ENCODE measurements at places on chromosomes 6 and 20. TPM values are rescaled to one million over a fixed set of nuclear protein-coding genes. Genes with fewer than 3 reads are reported as not detected.

CST4 gene
- not detected for total RNA-seq

EDN1 gene
- total RNA-seq, result 0.14 TPM

DNA sequence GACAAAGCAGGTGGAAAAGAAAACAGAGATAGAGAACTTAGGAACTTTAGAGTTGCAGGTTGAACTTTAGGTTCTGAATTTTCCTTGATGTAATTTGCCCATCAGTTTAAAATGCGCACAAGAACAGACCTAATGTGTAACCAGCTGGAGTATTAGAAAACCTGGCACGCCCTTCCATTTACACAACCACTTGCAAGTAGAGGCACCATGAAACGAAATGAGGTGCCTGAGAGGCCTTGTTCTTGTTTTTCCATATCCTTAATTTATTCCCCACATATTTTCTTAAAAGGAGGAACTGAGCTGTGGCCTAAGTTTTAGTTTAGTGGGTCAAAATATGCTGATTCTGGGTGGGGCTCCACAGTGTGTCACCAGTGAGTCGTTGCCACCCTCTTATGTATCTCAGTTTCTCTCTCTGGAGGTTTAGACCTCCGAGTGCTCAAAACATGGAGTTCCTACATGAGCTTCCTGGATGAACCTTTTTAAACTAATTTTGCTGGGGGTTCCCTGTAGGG, 17.2 kb upstream of the IL22RA2 start:
- no peak for DNase-seq
- H3K4me1 ChIP-seq, result no peaks in the 10 kb centered on the region
- no peak overlapping the region for H3K4me3 ChIP-seq
- no peaks in the 10 kb centered on the region for H3K27me3 ChIP-seq
- H3K27ac ChIP-seq, result no peak overlapping the region

DNA sequence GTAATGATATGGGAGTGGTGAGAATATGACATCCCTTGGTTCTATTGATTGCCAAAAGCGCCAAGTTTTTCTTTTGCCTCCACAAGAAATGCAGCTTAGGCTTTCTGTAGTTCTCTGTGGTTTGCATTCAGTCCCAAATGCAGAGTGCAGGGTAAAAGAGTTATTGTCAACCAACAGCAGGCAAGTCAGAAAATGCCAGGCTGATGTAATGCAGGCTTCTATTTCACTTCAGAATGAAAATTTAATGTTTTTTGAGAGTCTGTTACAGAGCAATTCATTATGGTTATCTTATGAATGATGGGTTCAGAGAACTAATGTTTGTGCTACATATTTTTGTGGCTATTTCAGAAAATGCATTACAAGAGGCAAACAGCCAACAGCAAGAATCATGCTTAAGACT, 293.5 kb downstream of the CENPW start:
- no peaks in the 10 kb centered on the region for H3K36me3 ChIP-seq
- no peaks in the 10 kb centered on the region for H3K27me3 ChIP-seq
- H3K4me1 ChIP-seq, result no peaks in the 10 kb centered on the region
- no peak overlapping the region for H3K27ac ChIP-seq

DNA sequence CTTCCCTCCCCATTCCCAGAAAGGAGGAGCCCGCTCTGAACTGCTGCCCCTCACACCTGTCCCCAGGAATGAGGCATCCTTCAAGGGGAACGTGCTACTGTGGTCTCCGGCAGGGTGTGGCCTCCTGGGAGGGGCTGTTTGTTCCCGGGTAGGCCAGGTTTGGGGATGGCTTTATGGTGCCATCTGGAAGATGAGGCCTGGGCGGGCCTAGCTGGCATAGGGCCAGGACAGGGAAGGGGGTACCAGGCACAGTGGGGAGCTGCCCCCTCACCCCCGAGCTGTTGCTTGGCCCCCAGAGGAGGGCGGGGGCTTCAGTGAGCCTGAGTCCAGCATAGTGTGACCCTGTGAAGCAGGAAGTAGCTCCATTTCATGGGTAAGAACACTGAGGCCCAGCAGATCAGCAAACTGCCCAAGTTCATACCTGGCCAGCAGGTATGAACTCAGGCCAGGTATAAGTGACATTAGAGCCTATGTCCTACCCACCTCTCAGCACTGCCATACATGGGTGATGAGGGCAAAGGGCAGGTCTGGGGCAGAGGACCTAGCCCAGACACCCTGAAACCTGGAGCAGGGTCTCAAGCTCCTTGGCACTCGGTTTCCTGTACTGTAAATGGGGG, 17.5 kb upstream of the SPDEF start:
- DNase-seq, result no peak
- H3K36me3 ChIP-seq, result no peaks in the 10 kb centered on the region
- no peaks in the 10 kb centered on the region for H3K4me1 ChIP-seq
- no peak overlapping the region for H3K4me3 ChIP-seq
- H3K27ac ChIP-seq, result no peak overlapping the region
- no peaks in the 10 kb centered on the region for H3K27me3 ChIP-seq

DNA sequence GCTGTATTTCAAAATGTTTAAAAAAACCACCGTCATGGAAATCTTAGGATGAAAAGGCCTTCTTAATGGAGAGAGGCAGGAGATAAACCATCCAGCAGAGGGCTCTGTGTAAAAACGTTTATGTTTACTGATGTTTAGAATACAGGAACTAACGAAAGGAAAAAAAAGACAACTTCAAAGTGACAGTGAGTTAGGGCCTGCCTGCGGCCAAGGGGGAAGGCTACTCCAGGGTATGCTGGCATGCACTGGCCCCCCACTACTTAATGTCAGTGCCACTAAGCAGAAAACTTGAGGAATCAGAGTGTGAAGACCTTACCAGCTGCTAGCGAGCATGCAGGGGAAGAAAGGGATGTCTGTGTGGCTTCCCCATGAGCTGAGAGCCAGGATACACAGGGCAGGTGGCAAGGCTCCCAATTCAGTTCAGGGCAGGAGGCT, 47.7 kb downstream of the AKAP7 start:
- H3K4me1 ChIP-seq, result peaks cover 9% of the 10 kb centered on the region
- DNase-seq, result peak; percentile 33
- no peaks in the 10 kb centered on the region for H3K27me3 ChIP-seq

- peaks cover 54% of the 10 kb centered on the region for H3K4me1 ChIP-seq
- H3K27me3 ChIP-seq, result no peaks in the 10 kb centered on the region
Observed at GRCh38 chr6:145815309-145816274, 997 bp upstream of the FBXO30 start.

DNA sequence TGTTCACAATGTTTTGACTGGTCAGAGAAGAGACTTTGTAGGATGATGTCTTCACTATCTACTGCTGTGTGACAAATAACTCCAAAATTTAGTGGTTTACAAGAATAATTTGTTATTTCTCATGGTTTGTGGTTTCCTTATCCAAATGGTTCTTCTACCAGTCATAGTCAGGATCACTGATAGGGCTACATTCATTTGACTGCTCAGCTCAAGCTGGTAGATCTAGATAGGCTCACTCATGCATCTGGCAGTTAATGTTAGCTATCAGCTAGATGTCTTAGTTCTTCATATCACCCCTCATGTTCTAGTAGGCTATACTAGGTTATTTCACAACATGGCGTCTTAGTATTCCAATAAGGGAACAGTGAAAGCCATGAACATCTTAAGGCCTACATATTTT, 131.0 kb downstream of the ID4 start:
- no peak for DNase-seq
- no peaks in the 10 kb centered on the region for H3K36me3 ChIP-seq
- H3K4me1 ChIP-seq, result no peaks in the 10 kb centered on the region
- no peaks in the 10 kb centered on the region for H3K27me3 ChIP-seq

DNA sequence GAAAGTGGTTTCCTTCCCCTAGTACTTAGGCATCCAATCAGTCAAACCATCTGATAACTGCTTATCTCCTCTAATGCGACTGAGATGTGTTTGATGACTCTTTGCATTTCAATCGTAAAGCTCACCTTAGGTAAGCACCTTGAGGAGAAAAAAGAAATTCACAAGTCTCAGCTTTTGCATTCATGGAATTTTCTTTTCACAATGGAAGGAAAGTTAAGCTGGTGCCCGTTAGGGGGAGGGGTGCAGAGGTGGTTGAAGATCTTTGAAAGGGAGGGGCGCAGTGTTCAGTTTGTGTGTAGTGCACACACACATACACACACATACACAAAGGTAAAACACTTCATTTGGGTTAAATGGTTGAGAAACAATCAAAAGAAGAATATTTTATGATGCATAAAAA, 87.1 kb upstream of the SALL4 start:
- H3K4me3 ChIP-seq, result no peak overlapping the region
- no peak for DNase-seq
- no peaks in the 10 kb centered on the region for H3K4me1 ChIP-seq
- no peaks in the 10 kb centered on the region for H3K27me3 ChIP-seq
- H3K36me3 ChIP-seq, result no peaks in the 10 kb centered on the region

DNA sequence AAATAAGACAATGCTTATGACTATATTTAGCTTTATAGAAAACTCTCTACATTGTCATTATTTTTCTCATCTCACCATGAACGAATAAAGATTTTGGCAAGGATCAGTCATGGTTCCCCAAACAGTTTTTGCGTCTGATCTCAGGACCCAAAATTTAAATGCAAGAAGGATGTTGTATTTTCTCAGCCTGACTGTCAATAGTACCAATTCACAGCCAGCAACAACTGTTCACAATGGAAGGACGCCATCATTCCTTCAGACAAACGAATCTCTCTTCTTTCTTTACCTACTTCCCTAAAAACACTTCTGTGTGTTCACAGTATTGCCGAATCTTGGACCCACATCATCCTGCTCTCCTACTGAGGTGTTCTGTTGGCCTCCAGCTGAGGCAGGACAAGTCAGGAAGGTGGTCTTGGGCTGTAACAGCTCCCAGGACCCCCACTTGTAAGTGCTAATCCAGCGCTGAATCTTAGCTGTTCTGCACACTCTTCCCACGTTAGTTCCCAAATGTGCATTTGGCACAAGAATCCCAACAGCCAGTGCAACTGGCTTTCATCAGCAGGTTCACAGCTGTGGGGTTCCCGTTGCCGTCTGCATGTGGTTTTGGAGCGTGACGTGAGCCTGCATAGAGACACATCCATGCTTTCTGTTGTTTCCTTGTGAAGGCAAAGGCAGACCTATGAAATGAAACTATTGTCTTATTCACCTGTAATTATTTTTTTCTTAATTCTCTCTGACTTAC, 600.0 kb downstream of the QKI start:
- H3K36me3 ChIP-seq, result no peaks in the 10 kb centered on the region
- DNase-seq, result no peak
- no peak overlapping the region for H3K27ac ChIP-seq
- no peaks in the 10 kb centered on the region for H3K27me3 ChIP-seq
- H3K4me3 ChIP-seq, result no peak overlapping the region
- no peaks in the 10 kb centered on the region for H3K4me1 ChIP-seq

DNA sequence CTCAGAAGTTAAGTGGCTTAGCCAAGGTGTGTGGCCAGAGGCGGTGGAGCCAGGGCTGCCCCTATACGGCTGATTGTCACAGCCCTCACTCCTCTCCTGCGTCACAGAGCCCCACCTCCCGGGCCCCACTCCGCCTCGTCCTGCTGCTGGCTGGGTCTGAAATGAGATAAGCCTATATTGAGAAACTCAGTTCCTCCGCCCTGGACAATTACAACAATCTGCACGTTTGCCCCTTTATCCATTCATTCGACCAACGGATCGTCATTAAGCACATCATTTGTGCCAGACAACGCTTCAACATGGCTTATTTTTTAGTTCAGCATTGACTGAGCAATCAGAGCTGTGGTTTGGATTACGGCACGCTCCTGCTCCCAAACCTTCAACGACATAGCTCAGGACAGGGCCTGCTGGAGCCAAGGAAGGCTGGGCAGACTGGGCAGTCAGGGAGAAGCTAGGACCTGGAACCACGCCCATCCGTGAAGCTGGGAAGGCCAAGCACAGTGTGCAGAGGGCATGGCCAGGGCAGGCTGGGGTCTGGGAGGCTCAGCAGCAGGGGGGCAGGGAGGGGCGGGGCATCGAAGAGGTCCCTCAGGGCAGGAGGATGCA, 16.6 kb upstream of the EZR start:
- H3K27me3 ChIP-seq, result no peaks in the 10 kb centered on the region
- H3K27ac ChIP-seq, result no peak overlapping the region
- no peaks in the 10 kb centered on the region for H3K36me3 ChIP-seq

DNA sequence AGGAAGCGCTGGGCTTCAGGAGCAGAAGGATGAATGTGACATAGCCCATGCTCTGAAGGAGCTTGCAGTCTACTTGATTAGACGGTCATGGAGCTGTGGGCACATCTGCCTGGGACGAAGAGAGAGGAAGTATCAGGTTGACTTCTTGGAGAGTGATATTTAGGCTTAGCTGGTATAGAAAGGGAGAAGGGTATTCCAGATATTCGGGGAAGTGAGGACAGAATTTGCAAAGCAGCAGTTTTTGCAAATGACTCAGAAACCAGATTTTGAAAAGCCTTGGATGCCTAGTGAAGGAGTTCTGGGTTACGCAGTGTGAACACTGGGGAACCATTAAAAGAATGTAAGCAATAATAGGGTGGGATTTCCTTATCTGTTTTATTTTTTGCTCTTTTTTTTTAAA, 60.7 kb downstream of the EYA4 start:
- no peak for DNase-seq
- H3K4me1 ChIP-seq, result no peaks in the 10 kb centered on the region
- peaks cover 4% of the 10 kb centered on the region for H3K27me3 ChIP-seq
- no peak overlapping the region for H3K27ac ChIP-seq
- no peak overlapping the region for H3K4me3 ChIP-seq
- H3K36me3 ChIP-seq, result no peaks in the 10 kb centered on the region

- peak overlapping the region; percentile 91 for H3K27ac ChIP-seq
- peak overlapping the region; percentile 68 for H3K4me3 ChIP-seq
- no peaks in the 10 kb centered on the region for H3K27me3 ChIP-seq
- DNase-seq, result no peak
Observed at GRCh38 chr6:35668096-35668495, 20.6 kb downstream of the FKBP5 start.

- DNase-seq, result no peak
- no peak overlapping the region for H3K4me3 ChIP-seq
- no peak overlapping the region for H3K27ac ChIP-seq
- no peaks in the 10 kb centered on the region for H3K27me3 ChIP-seq
- no peaks in the 10 kb centered on the region for H3K4me1 ChIP-seq
Observed at GRCh38 chr6:20866935-20867703, 332.9 kb downstream of the CDKAL1 start.

DNA sequence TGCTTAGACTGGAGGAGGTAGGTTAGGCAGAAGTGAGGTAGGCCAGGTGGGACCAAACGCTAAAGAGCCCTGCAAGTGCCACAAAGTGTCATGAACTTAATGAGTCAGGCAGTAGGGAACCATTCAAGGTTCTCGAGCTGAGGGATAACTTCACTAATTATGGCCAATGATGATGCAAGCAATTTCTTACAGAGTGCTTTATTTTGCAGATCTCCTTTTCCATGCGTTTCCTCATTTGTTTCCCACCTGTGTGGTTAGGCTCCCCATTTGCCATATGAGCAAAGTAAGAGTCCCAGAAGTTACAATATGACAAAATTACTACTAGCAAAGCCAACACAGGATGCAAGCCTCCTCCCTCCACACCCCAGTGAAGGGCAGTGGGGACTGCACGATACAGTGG, 36.5 kb upstream of the PSMF1 start:
- peaks cover 7% of the 10 kb centered on the region for H3K36me3 ChIP-seq
- H3K27ac ChIP-seq, result no peak overlapping the region
- DNase-seq, result no peak
- no peaks in the 10 kb centered on the region for H3K27me3 ChIP-seq

- no peaks in the 10 kb centered on the region for H3K27me3 ChIP-seq
- no peaks in the 10 kb centered on the region for H3K36me3 ChIP-seq
- no peak overlapping the region for H3K27ac ChIP-seq
- no peak for DNase-seq
Observed at GRCh38 chr6:50993941-50994720, 175.5 kb downstream of the TFAP2B start.
